ENCODE measurements at places on chromosomes 11 and 22.
A peak's percentile ranks its signal among the peaks of the same experiment; 100 is the strongest.

GRCh38 chr11:45025716-45026492 is 75.2 kb upstream of the TP53I11 start:
- no peak for DNase-seq

DNA sequence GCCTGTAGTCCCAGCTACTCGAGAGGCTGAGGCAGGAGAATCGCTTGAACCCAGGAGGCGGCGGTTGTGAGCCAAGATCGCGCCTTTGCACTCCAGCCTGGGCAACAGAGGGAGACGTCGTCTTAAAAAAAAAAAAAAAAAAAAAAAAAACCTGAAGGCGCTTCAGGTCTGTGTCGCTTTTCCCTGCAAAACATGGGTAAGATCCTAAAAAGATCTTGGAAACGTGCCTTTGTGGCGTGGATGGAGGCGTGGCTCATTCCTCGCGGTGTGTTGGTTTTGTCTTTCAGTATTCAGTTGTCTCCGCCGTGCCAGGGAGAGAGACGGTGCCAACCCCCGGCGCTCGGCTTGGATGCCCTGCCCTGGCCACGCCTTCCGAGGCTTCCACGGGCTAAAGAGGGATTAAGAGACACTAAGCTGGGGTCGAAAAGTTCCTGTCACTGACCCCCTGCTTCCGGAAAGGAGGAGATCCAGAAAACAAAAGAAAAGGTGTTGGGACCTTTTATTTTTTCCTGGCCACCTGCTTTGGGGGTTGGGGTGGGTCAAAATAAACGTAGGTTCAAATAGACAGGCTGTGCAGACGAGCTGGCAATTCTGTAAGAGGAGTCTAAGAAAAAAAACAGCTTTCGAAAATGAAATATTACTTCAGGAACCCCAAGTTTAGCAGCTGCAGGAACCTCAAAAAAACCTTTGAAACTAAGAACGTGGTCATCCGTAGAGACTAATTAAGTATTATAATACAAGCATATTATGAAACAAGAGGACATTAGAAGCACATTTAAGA is 1.1 kb upstream of the SLC35F2 start:
- peak; percentile 72 for DNase-seq

- no peak for DNase-seq
Observed at GRCh38 chr11:57792870-57793269, 31.3 kb downstream of the CTNND1 start.

- DNase-seq = peak; percentile 59
Observed at GRCh38 chr11:112797648-112798293, 163.4 kb upstream of the NCAM1 start.

- DNase-seq = peak; percentile 25
Observed at GRCh38 chr22:36860017-36860416, 789 bp upstream of the NCF4 start.

GRCh38 chr11:61514050-61514917 is 5.7 kb downstream of the LRRC10B start:
- DNase-seq = no peak

DNA sequence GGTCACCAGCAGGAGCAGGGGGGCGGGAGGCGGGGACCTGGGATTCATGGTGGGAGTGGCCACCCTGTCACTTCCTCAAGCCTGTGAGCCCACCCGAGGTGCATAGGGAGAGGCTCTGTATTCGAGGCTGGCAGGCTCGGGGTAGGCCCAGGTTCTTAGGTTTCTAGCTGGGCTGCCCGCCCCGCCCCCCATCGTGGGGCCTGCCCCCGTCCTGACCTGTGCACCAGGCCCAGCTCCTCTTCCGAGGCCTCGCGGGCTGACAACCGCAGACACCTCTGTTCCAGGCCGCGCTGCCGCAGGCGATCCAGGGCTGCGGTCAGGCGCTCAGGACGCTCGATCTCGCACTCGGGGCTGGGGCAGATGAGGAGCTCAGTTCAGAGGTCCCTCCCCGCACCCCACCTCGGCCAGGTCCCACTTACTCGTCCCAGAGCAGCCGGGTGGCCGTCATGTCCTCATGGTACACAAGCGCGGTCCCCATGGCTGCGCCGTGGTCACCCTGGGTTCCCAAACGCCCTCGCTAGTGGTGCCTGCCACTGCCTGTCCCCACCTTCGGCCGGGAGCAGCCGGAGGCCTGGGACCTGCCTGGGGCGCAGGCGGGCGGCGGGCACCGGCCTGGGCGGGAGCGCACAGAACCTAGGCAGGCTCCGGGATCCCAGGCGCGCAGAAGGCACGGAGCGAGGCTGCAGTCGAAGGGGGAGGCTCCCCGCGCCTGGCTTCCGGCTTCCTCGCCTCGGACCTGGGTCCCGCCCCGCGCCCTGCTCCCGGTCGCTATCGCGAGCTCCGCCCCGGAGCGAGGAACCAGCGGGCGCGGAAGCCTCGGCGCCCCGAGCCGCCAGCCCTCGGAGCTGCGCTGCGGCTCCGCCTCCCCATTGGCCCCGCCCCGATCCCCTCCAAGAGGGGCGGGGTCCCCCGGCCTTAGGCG is at the start of gene HDAC10:
TSS of gene HDAC10 (minus strand) at position 711 of the 922 bp plus-strand sequence. CDS start at position 478, 233 bp downstream.
- peak; percentile 68 for DNase-seq

DNA sequence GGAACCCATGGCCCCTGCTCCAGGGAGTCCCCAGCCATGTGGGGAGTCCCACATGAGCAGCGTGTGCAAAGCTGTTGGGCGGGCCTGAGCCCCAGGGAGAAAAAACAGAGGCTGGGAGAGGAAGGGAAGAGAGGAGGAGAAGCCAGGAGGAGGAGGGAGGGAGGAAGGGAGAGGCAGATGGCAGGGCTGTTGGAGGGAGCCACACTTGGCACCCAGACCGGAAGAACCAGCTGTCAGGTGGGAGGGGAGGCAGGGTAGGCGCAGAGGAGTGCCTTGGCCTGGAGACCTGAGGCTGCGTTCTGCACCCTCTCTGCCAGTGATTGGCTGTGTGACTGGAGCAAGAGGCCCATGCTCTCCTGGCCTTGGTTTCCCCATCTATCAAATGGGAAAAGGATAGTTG is 6.7 kb downstream of the SYNGR1 start:
- DNase-seq = no peak

DNA sequence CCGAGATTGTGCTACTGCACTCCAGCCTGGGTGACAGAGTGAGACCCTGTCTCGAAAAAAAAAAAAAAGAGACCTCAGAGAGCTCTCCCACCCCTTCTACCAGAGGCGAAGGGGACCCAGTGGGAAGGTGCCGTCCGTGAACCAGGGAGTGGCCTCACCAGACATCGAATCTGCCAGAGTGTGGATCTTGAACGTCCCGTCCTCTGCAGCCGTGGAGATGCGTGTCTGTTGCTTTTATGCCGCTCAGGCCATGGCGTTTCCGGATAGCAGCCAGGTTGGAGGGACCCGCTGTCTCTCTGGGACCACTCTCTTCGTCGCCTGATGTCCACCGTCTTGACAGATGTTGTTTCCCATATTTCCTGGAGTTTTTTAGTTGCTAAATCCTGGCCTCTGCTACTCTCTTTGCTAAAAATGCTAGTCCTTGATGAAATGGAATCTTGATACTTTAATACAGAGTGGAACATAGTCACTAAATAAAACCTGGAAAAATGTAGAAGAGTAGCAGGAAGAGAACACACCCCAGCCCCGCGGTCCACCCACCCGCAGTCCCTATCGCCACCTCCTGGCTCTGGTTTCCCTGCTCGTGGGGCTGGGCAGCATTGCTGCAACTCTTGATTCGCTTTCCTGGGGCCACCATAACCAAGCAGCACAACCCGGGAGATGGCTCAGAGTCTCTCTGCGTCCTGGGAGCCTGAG is 12.0 kb upstream of the MUC6 start:
- no peak for DNase-seq

GRCh38 chr11:5291207-5291838 is 10.4 kb downstream of the OR51B4 start:
- DNase-seq = peak; percentile 54

DNA sequence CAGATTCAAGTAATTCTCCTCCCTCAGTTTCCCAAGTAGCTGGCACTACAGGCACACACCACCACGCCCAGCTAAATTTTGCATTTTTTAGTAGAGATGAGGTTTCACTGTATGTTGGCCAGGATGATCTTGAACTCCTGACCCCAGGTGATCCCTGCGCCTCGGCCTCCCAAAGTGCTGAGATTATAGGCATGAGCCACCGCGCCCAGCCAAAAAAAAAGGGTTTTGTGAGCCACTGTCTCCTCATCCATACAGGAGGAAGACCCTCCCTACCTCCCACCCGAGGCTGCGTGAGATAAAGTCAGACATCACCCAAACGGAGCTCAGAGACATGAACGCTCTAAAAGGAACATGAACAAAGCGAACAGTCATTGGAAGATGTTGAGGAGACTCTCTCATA is 745.7 kb downstream of the BRD1 start:
- no peak for DNase-seq

DNA sequence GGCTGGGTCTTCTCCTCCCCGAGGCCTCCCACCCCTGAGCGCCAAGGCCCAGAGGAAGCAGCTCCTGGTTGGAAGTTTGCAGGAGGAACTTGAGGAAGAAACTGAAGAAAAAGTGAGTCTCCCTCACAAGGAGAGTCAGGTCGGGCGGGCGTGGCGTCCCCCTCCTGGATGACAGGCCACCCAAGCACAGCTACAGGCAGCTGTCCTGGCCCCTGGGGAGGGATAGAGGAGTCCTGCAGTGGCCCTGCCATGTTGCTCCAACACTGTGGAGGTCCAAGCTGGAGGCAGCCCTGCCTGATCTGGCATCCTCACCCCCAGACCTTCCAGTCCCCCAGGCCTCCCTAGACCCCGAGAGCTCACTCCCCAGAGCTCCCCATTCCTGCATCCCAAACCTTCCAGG is 1150.1 kb downstream of the BRD1 start:
- no peak for DNase-seq

DNA sequence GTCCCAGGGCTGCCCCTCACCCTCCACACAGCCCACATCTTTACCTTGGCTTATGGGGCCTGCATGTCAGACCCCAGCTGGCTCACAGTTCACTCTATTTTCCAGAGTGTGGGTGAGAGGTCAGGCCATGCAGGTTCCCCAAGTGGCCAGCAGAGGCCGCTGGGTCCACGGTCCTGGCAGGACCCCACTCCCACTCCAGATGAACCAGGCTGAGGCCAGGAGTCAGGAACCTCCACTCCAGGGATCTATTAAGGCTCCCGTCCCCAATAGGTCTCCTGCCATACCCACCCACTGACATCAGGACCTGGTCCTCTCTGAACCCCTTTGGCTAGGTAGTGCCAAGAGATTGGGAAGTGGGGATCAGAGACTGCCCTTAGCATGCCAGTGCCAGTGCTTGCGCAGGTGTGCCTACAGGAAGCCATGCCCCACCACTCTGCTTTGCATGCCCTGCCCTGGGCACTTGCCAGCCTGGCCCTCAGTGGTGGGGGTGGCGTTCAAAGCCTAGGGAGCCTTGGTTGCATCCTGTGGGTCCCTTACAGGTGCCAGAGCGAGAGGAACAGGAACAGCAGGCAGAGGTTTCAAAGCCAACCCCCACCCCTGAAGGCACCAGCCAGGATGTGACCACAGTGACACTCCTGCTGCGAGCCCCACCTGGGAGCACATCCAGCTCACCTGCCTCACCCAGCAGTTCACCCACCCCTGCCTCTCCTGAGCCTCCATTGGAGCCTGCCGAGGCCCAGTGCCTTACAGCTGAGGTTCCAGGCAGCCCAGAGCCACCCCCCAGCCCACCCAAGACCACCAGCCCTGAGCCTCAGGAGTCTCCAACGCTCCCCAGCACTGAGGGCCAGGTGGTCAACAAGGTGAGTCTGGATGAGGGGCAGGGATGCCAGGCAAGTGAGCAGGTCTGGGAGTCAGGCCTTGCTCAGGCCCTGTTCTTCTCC is 8.3 kb downstream of the SMTN start:
- DNase-seq = peak; percentile 32

Measured in MCF 10A (cell line).